Ovary (tissue), 10 donors: ENCODE measurements at places on chromosomes 5 and 9. TPM values are rescaled to one million over a fixed set of nuclear protein-coding genes. Genes with fewer than 3 reads are reported as not detected.

DNA sequence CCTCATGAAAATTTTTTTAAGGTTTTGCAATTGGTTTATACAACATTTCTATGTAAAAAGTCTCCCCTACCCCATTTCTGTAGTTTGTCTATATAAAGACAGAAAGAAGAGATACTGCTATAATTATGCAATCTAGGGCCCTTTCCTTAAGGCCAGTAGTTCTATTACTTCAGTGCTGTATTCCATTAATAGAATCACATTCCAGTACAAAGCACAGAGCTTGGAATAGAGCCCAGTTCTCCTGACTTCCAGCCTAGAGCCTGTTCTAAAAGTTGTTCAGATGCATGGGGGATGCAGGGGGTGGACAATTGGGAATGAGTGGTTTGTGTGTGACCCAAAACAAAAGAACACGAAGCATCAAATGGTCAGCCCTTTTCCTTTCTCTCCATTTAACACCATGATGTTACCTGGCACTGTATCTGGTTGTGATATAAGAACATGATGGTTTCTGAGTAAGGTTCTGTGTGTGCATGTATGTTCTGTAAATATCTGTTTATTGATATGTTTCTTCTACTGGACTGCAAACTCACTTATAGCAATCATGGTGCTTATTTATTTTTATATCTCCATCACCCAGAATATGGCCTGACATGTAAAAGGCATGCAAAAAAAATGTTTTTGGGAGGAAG is 8.2 kb upstream of the GRAMD2B start:
- no peaks in the 10 kb centered on the region for H3K27me3 ChIP-seq
- no peak overlapping the region for H3K27ac ChIP-seq
- no peaks in the 10 kb centered on the region for H3K36me3 ChIP-seq
- H3K4me3 ChIP-seq = no peak overlapping the region

GRCh38 chr9:136671254-136671614 is 8.5 kb downstream of the EGFL7 start:
- no peaks in the 10 kb centered on the region for H3K4me1 ChIP-seq
- H3K4me3 ChIP-seq = no peak overlapping the region
- DNase-seq = no peak
- H3K27ac ChIP-seq = no peak overlapping the region

DNA sequence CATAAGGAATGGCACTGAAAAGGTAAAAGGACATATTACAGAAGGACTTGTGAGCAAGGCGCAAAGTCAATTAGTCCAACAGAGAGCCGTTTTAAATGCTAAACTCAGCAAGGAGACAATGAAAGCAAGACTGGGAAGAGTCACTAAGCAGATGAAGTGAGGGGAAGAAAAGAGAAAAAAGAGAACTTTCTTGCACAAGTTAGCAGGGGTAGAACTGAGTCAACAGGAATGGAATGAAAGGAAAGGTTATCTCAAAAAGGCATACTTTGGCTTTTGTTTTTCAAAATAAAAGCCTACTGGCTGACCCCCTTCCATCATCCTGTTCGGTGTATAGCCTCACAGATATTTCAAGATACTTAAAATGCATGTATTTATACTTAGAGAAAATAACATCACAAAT is 75.0 kb downstream of the NR6A1 start:
- no peaks in the 10 kb centered on the region for H3K27me3 ChIP-seq
- no peaks in the 10 kb centered on the region for H3K36me3 ChIP-seq
- H3K4me3 ChIP-seq = no peak overlapping the region
- no peak for DNase-seq

DNA sequence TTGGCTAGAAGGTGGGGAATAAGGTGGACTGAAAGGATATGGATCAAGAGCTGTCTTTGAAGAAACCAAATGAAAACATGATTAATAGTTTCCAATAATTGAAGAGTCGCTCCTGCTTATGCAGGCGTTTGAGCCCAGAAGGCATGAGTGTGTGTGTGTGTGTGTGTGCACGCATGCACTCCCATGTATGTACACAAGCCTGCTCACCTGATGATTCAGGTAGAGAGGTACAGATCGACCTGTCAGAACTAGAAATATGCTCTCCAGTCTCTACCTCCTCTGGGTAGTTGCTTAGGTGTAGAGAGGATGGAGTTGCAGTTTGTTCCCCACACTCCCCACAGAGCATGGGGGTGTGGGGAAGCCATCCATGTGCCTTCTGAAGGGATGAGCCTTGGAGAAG is 1.1 kb upstream of the FGF1 start:
- no peaks in the 10 kb centered on the region for H3K27me3 ChIP-seq
- no peak for DNase-seq
- no peak overlapping the region for H3K4me3 ChIP-seq
- H3K27ac ChIP-seq = no peak overlapping the region
- no peaks in the 10 kb centered on the region for H3K36me3 ChIP-seq

- no peak overlapping the region for H3K4me3 ChIP-seq
- no peaks in the 10 kb centered on the region for H3K4me1 ChIP-seq
- DNase-seq = no peak
- no peaks in the 10 kb centered on the region for H3K36me3 ChIP-seq
Observed at GRCh38 chr9:101668421-101668820, 70.0 kb downstream of the GRIN3A start.

GRCh38 chr9:34675048-34675714 is 12.7 kb upstream of the CCL27 start:
- no peak overlapping the region for H3K27ac ChIP-seq
- H3K36me3 ChIP-seq = no peaks in the 10 kb centered on the region
- no peaks in the 10 kb centered on the region for H3K4me1 ChIP-seq
- H3K4me3 ChIP-seq = no peak overlapping the region

DNA sequence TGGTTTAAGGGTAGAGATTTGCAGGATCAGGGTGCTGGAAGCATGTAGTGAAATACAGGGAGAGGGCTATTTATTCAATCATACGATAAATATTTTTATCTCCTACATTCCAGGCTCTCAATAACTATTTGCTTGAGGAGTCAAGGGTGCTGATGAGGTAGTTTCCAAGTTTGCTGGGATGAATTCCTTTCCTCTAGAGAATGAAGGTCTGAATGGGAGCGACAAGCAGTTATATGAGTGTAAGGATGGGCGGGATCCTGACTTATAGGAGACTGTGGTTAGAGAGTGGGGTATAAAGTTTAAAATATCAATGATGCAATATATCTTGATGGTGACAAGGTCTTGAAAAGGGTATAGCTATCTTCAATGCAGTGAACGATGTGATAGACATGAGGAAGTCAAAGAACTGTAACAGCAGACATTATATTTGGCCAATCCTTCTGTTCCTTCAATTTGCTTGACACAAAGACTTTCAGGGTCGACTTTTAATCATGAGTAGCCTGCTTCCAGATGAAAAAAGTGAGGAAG is 201.1 kb upstream of the HAPLN1 start:
- H3K36me3 ChIP-seq = no peaks in the 10 kb centered on the region
- H3K27ac ChIP-seq = no peak overlapping the region
- no peaks in the 10 kb centered on the region for H3K27me3 ChIP-seq
- no peak overlapping the region for H3K4me3 ChIP-seq
- no peak for DNase-seq

- no peaks in the 10 kb centered on the region for H3K4me1 ChIP-seq
- H3K4me3 ChIP-seq = no peak overlapping the region
- no peaks in the 10 kb centered on the region for H3K36me3 ChIP-seq
- no peaks in the 10 kb centered on the region for H3K27me3 ChIP-seq
- H3K27ac ChIP-seq = no peak overlapping the region
Observed at GRCh38 chr5:20694121-20694520, 706.1 kb upstream of the CDH18 start.

DNA sequence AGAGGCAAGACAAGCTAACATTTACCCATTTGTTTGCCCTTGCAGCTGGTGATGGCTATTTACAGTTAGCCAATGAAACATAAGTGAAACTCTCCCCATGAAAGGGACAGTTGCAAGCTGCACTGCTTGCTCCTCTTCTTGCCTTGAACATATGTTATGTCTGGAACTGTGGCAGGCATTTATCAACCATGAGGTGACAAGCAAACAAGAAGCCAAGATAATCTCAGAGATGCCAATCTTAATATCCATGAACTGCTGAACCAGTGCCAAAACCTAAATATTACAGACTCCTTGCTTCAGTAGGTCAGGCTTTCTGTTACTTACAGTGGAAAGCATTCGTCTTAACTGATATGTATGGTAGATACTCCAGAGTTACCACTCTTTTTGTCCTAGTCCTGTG is 133.4 kb downstream of the ACTBL2 start:
- H3K36me3 ChIP-seq = no peaks in the 10 kb centered on the region
- no peak for DNase-seq
- no peak overlapping the region for H3K4me3 ChIP-seq
- H3K4me1 ChIP-seq = no peaks in the 10 kb centered on the region
- no peaks in the 10 kb centered on the region for H3K27me3 ChIP-seq

- no peaks in the 10 kb centered on the region for H3K36me3 ChIP-seq
- no peaks in the 10 kb centered on the region for H3K4me1 ChIP-seq
- H3K4me3 ChIP-seq = no peak overlapping the region
- DNase-seq = no peak
- no peak overlapping the region for H3K27ac ChIP-seq
Observed at GRCh38 chr5:34976347-34976746, 47.0 kb downstream of the DNAJC21 start.

DNA sequence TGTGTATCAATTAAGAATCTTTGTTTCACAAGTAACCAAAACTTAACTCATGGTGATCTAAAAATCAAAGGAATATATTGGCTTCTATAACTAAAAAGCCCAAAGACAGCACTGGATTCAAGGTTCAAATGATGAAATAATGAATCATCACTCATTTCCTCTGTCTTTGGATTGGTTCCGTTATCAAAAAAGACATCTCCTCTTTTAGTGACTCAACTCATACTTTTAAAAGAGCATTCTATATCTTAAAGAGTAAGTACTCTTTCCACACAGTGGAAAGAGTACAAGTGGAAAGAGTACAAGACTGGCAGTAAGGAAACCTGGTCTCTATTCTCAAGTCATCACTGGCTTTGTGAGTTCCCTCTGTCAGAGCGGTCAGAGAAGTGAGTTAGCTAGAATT is 141.4 kb upstream of the NMUR2 start:
- no peaks in the 10 kb centered on the region for H3K36me3 ChIP-seq
- no peak overlapping the region for H3K27ac ChIP-seq
- no peaks in the 10 kb centered on the region for H3K4me1 ChIP-seq
- no peak overlapping the region for H3K4me3 ChIP-seq

- H3K4me3 ChIP-seq = no peak overlapping the region
- no peaks in the 10 kb centered on the region for H3K36me3 ChIP-seq
- DNase-seq = peak; percentile 20
- no peaks in the 10 kb centered on the region for H3K27me3 ChIP-seq
Observed at GRCh38 chr9:31137176-31138160, 1247.0 kb upstream of the ACO1 start.

DNA sequence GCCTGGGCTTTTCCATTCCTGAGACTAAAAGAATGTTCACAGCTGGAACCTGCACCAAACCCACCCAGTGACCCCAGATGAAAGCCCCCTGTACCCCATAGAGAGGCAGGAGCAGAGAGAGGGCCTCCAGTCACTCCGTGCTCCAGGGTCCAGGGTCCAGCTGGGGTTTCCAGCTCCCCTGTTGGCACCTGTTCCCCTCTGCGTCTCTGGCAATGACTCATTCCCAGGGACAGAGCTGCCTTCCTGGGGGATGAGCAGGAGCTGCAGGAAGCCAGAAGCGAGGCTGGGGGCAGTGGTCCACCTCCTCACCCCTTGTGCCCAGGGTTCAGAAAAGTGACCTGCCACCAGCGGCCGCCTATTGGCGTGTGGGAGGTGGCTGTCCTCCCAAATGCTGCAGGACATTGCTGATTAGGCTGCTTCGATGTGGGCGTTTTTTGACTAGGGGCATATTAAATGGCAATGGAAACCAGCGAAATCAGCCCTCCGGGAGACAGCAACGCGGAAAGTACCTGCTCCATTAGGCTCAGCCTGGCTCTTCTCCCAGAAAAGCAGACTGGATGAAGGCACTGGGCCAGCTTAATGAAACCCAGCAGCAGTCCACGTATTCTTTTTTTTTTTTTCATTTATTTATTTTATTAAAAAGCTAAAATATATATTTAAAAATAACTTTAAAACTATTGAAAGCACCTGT is 97.4 kb downstream of the DAP start:
- H3K27me3 ChIP-seq = no peaks in the 10 kb centered on the region
- no peak for DNase-seq
- no peak overlapping the region for H3K4me3 ChIP-seq
- H3K27ac ChIP-seq = no peak overlapping the region
- H3K4me1 ChIP-seq = no peaks in the 10 kb centered on the region
- no peaks in the 10 kb centered on the region for H3K36me3 ChIP-seq

DNA sequence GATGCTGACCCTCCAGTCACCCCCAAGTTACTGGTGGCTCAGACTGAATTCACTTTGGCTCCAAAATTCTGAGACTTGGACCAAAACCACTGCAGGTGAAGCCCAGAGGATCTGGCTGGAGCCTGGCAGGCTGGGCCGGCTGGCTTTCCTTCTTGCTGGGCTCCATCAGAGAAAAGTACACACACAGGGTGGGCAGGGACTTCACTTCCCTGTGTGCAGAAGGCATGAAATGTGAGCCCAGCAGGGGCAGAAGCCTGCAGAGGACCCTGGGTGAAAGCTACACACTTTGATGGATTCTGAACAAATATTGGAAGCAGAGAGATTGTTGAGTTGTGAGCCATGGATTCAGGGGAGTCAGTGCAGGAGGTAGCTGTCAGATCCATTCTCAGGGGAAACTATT is 18.4 kb downstream of the NR4A3 start:
- no peak overlapping the region for H3K4me3 ChIP-seq
- no peaks in the 10 kb centered on the region for H3K27me3 ChIP-seq
- no peaks in the 10 kb centered on the region for H3K36me3 ChIP-seq
- DNase-seq = no peak

DNA sequence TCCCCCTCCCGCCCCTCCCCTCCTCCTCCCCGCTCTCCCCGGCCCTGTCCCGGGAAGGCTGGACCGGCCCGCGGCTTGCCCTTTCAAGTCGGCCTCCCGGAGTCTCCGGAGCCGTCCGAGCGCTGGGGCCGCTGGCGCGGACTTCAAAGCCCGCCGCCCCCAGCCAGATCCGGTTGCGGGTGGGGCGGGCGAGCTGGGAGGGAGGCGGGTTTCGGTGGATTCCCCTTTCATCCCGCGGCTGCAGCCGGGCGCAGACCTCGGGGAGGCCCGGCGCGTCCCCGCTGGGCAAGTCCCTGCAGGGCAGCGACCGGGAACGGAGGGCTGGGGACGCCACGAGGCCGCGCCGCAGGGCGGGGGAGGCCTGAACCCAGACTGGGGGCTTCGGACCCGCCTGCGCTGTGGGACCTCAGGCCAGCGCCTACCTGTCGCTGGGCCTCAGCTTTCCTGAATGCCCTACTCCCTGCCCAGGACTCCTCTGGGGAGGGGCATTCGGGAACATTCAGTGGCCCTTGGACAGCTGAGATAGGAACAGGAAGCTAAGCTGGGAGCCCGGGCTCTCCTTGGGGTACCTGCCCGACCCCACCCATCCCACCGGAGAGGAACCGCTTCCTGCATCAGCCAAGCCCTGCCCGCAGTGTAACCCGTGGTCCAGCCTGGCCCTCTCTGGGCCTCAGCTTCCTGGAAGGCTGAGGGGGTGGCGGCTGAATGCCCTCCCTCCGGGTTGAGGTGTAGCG is 23.4 kb downstream of the C9orf50 start:
- H3K4me1 ChIP-seq = peaks cover 5% of the 10 kb centered on the region
- no peaks in the 10 kb centered on the region for H3K36me3 ChIP-seq
- no peaks in the 10 kb centered on the region for H3K27me3 ChIP-seq
- peak overlapping the region; percentile 86 for H3K27ac ChIP-seq
- peak; percentile 90 for DNase-seq

Gene DDX4
- total RNA-seq = not detected

Gene IL33
- total RNA-seq = 14.7 TPM

Gene CTSV
- not detected for total RNA-seq

Gene F2RL1
- 0.10 TPM for total RNA-seq

Gene ZNF366
- total RNA-seq = 1.7 TPM
